ENCODE measurements at places on chromosomes 12 and 14.

GRCh38 chr12:62977883-62978282 lies 42.9 kb upstream of the PPM1H start:
- no peak for DNase-seq

GRCh38 chr12:57606399-57606798 lies 1.8 kb downstream of the DTX3 start:
- DNase-seq, result no peak

GRCh38 chr12:106274575-106275121 lies 26.8 kb upstream of the CKAP4 start:
- DNase-seq, result no peak

GRCh38 chr14:66496188-66496807 lies 10.1 kb downstream of the CCDC196 start:
- DNase-seq, result no peak

DNA sequence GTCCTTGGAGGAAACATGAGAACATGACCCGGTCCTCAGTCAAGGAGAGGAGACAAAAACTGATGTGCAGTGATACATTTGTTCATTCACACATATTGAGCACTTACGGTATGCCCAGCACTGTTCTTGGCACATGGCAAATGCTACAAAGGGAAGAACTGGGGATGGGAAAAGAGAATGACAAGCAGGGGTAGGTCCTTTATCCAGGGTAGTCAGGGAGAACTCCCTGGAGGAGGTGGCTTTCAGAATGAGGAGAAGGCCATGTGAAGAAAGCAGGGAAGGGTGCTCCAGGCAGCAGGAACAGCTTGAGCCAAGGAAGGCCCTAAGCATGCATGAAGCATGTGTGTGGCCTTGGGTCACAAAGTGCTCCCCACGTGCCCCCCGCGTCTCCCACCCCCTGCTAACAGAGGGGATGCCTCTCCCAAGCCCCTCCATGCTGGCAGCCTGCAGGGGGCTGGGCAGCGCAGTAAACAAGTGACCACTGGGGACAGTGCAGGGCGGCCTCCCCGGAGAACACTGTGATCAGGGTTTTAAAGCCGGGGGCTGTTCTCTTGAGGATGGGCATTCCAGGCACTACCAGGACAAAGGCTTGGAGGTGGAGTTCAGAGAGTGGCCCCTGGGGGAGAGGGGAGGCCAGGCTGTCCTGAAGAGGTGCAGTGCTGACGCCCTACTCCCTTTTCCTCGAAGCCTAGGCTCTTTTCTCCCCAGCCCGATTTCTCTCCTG lies 71.0 kb downstream of the PHETA1 start:
- DNase-seq, result no peak

GRCh38 chr12:68614105-68614679 lies 3.5 kb downstream of the RAP1B start:
- DNase-seq, result no peak

GRCh38 chr14:106302661-106303060 lies 776.3 kb downstream of the TMEM121 start:
- DNase-seq, result no peak

GRCh38 chr12:113788020-113788856 lies 177.9 kb downstream of the RBM19 start:
- no peak for DNase-seq

GRCh38 chr12:109744026-109744425 lies 30.4 kb downstream of the FAM222A start:
- DNase-seq, result no peak

- no peak for DNase-seq
Observed at GRCh38 chr12:58424735-58425392, 483.5 kb downstream of the ATP23 start.

DNA sequence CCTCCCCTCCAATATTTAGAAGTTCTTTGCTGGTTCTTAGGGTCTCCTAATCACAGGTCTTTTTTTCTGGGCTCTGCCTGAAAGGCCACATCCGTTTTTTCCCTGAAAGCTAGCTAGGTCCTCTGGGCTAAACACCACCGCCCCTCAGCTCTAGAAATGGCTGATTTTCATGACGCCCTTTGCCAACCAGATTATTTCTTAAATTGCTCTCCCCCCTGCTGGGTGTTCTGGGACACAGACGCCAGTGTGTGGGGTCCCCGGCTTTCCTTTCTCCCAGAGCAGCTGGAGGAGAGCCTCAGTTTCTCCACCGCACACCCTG lies 45.3 kb upstream of the ATP23 start:
- DNase-seq, result no peak

DNA sequence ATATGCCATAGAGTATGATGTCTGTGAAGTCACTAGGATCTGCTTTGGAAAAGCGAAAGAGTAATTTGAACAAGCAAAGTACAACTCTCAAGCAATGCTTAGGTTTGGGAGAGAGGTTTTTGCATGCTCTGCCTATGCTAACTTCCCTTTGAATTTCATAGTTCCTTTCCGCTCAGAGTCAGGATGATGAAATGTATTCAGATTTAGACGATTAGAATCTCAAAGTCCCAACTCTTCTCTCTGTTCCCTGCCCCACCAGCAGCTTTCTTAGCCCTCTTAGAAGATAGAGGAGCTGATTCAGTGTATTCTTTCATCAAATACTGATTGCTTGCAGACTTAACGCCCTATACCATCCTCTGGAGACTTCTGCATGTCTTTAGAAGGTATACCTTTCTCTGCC lies 11.5 kb downstream of the RAB5B start:
- DNase-seq, result no peak

DNA sequence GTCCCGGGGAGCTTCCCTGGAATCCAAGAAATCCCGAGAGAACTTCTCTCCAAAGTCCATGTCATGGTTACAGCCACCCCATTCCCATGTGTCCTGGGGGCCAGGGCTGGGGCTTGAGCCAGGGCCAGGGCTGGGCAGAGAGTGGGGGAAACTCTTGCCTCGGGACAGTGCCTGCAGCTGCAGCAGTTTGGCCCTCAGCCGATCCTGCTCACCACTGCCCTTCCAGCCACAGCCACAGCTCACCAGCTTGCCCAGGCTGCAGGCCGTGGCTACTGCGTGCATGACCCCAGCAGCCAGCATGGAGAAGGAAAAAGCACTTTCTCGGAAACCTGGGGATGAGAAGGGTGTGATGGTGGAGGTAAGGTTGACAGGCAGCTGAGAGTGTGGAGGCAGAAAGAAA lies 3.5 kb downstream of the WNT10B start:
- DNase-seq, result no peak

DNA sequence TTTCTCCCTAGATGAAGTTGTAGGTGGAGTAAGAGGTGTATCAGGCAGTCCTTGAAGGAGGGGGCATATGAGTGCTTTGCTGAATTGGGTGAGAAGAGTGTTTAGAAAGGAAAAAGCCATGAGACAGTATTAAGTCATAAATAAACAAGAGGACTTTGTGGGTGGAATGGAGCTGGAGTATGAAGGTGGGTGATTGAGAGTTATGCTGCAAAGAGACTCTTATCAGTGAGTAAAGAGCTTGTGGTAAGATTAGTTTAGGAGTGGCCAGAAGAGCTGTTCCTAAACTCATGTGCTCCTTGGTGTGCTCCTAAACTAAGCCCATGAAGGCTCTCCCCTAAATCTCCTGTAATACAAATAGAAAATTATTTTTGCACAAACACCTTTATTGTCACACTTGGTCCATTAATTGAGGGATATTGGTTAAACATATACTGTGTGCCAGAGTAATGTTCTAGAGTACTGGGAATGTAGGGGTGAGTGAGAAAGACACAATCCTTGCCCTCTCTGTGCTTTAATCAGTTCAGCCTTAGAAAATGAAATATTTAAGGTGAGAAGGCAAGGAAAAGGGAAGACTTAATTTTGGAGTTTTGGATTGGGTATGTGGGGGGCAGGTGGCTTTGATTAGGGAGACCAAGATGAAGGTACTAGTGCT lies 9.8 kb downstream of the CHPT1 start:
- no peak for DNase-seq

- no peak for DNase-seq
Observed at GRCh38 chr12:1518591-1519516, 75.5 kb downstream of the FBXL14 start.

DNA sequence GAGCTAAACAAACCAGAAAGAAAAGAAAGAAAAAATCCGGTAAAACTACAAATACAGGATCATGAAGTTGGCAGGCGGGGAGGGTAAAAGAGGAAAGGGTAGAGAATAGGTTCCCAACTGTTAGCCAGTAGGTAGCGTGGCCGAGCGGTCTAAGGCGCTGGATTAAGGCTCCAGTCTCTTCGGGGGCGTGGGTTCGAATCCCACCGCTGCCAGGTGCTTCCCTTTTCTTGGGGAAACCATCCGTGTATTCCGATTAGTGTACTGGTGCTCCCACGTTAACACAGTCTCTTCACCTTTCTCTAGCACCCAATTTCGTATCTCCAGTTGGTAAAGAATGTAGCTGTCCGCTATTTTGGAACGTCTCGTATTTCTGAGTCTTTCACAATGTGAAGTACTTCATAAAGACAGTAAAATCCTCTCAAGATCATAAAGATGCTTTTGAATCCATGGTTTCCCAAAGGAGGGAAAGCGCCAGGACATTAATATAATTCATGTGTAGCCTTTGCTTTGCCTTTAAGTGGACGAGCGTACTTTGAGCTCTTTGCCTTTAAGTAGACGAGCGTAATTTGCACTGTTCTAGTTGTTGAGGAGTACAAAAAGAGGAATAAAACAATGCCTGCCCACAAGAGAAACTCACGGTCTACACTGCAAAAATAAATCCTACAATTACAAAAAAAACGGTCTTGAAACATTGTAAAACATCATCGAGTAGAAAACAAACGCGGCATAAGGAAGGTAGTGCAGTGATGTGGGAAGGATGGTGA lies 19.0 kb upstream of the RNASE12 start:
- peak; percentile 69 for DNase-seq

- no peak for DNase-seq
Observed at GRCh38 chr12:80939231-80939950, 1.7 kb upstream of the LIN7A start.

- DNase-seq, result no peak
Observed at GRCh38 chr12:114649585-114649984, 34.4 kb downstream of the TBX3 start.

GRCh38 chr14:55843718-55844403 lies 263.9 kb downstream of the KTN1 start:
- no peak for DNase-seq

DNA sequence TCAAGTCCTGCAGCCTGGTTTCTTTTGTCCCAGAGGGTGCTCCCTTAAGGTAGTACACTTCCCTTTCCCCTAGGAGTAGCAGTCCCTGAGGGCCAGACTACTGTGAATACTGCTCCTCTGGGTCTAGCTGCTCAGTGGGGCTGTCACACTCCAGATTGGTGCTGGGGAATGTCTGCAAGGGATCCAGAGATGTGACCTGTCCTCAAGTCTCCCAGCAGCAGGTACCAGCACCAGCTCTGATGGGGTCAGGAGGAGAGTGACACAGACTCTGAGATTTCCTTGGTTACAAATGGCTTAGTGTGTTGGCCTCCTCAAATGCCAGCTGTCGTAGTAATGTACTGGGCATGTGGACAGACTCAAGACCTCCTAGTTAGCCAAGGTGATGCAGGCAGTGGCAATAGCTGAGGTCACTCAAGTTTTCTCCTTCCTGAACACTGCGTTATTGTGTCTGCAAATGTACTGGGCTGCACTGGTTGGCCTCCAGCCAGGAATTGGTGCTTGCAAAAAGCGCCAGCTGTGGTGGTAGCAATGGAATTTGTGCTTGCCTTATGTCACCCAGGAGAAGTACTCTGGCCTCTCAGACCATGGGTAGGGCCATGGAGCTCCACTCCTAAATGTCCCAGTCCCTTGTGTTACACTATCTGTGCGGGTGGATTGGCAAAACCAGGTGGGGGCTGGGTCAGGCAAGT lies 36.4 kb upstream of the AEBP2 start:
- DNase-seq, result no peak

DNA sequence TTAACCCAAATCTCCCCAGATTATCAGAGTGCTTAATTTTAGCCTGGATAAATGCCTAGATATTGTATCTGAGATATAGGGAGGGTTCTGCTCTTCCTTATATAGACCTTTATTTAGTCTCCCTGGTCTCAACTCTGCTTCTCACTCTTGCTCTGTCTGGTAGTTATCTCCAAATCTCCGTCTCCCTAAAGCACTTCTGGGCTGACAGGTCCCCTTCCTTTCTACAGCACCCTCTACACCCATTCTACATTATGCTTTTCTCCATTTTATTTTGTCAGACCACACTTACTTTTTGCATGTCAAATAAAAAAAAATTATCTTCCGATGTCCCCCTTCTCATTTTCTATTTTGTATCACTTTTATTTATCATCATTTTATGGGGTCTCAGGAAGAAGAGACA lies 2.0 kb upstream of the ERC1 start:
- DNase-seq, result no peak

DNA sequence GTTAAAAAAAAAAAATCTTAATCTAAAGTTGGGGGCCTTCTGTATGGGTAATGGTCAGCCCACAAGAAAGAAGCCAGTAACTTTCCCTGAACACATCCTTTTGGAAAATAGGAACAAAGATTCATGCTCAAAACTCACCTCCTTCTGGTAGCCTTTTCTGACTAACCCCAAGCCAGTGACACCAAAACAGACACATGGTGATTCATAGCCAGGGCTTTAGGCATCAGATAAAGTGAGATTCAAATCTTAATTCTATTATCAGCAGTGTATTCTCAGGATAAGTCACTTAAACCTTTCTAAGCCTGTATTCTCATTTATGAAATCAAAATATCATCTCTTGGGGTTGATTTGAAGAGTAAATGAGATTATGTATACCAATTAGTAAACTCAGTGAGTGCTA lies 4.9 kb downstream of the ATP5MC2 start:
- no peak for DNase-seq

DNA sequence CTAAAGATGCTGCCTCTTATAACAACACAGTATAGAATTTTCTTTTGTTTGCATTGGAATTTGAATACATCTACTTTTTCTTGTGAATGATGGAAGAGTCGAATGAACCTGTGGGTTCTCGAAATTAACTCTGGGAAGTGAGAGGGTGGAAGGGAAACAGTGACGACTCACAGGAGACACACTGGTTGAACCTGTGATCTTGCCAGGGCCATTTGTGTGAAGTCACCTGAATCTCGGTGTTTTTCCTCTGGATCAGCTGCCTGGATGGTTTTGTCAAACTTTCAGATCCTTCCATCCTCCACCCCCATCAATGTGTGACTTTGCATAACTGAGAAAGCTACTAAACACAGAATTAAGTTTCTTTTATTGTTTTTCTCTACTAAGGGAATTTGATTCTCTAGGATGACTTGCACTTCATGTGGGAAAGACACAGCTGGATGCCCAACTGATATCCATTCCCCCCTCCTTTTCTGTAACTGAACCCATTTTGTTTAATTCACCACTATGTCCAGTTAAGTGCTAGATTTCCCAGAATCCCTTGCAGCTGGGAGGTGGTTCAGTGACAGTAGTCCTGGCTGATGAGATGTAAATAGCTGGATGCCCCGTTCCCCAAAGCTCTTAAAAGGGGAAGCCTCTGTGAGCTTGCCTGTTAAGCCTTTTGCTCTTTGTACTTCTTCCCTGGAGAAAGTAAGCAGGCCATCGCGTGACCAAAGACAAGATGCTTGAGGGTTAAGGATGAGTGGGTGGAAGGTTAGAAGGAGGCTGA lies 6.3 kb downstream of the PPFIBP1 start:
- no peak for DNase-seq

- DNase-seq, result no peak
Observed at GRCh38 chr12:62714181-62714773, 220.7 kb downstream of the PPM1H start.

Data from stimulated activated CD8-positive, alpha-beta memory T cell treated with anti-CD3 and anti-CD28 coated beads, Interleukin-4, amount 100 ng/mL, for 24 hours (primary cell).